ENCODE measurements at places on chromosomes 6 and 20.

DNA sequence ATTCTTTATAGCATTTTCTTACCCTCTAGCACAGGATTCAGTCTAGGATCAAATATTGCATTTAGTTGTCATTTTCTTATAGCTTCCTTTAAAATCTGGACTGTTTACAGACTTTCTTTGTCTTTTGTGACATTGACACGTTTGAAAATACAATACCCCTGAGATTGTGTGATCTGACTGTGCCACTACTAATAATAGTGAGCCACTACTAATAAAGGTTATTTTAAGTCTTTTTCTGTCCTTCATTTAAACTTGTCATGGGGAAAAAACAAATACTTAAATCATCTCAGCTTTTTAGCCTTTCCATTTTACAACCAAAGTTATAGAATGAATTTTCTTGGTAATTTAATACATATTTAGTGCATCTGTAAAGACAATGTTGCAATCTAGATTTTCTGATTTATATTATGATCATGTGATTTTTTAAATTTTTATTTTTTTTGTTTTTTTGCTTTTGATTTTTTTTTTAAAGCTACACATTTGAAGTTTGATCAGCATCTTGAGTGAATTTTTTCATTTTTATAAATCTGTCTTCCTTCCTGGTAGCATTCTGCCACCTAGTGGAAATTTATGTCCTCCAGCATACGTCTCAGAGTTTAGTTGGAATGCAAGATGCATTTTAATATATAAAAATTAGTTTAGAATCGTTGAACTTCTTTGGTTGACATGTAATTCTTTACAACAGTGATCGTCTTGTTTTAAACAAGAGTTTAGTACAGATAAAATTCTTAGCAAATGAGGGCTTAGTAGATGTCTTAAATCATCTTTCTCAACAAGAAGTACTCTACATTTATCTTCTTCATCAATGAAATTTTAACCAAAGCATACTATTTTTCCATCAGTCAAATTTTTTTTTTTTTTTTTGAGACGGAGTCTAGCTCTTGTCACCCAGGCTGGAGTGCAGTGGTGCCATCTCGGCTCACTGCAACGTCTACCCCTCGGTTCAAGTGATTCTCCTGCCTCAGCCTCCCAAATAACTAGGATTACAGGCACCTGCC lies 119.4 kb downstream of the NCOA3 start:
- no peak for DNase-seq

DNA sequence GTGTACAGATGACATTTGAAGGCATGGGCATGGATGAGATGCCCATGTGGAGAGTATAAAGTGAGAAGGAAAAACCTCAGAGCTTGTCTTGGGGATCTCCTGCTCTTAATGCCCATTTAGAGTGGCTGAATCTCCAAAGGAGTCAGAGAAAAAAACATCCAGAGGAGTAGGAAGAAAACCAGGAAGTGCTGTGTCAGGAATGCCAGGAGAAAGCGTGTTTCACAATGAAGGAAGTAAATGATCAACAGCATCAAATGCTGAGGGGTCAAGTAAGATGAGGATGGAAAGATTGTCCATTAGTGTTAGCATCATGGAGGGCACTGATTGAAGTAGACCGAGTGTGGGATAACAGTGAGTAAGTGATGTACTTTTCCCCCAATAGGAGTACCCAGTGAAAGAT lies 56.1 kb downstream of the FIG4 start:
- DNase-seq = no peak

DNA sequence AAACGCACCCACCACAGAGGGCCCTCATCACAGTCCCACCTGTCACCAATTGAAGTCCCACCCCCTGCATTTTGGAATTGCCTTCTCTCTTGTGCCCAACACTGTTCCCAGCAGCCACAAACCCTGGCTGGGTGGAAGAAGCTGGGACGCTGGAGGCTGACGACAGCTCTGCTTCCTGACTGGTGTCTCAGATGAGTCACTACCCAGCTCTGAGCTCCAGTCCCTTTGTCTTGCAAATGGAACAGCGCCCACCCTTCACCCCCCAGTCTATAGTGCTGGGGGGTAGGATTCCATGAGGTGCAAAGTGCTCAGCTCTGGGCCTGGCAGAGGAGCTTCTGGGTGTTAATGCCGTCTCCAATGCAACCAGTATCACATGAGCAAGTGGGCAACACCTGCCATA lies 85.3 kb downstream of the DLGAP4 start:
- no peak for DNase-seq

- DNase-seq = no peak
Observed at GRCh38 chr20:2740702-2741101, 48.1 kb downstream of the EBF4 start.

- DNase-seq = no peak
Observed at GRCh38 chr6:160788806-160789205, 86.8 kb downstream of the PLG start.

GRCh38 chr6:37990762-37991525 lies 171.4 kb downstream of the ZFAND3 start:
- DNase-seq = no peak

- no peak for DNase-seq
Observed at GRCh38 chr20:29740601-29740950, 1516.9 kb upstream of the DEFB115 start.

DNA sequence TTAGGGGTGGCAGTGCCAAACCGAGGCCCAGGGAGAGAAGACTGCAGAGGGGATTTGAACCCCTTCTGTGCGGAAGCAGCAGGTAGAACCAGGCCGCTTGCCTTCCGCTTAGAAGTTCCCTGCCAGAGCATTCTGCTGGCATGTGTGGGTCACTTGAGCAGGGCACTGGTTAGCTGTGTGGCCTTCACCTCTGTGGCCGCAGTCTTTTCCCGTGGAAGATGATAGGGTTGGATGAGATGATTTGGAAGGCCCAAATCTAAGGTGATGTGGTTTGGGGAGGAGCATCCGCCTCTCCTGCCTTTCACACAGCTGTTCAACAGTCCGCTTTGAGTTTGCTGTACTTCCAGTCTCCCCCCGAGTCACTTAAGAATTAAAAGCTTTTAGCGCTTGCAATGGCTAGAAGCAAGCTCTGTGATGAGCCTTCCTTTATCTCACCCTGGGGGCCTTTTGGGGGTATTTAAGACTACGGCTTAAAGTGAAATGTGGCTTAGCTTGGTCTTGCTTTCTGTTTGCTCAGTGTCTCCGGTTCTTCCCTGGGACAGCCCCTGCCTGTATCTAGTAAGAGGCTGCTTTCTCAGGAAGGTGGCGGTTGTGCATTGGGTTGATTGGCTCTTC lies 743 bp downstream of the CMTR1 start:
- DNase-seq = peak; percentile 71

DNA sequence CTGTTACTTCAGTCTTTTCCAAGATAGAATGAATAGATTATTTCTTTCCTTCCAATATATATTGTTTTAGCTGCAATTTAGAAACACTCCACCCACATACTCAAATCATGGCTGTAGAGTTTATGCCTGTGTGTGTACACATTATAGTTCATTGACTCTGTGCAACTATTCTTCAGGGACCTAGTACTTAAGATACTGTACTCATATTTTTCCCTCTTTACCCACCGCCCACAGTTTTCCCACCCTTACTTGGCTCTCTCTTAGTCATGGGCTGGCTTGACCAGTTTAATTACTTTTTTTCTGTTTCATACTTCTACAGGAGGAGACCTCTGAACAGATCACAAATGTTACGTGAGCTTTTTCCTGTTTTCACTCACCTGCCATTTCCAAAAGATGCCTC lies 30.4 kb downstream of the C6orf89 start:
- DNase-seq = no peak

- peak; percentile 94 for DNase-seq
Observed at GRCh38 chr6:31396422-31397152, 6.8 kb upstream of the MICA start.

DNA sequence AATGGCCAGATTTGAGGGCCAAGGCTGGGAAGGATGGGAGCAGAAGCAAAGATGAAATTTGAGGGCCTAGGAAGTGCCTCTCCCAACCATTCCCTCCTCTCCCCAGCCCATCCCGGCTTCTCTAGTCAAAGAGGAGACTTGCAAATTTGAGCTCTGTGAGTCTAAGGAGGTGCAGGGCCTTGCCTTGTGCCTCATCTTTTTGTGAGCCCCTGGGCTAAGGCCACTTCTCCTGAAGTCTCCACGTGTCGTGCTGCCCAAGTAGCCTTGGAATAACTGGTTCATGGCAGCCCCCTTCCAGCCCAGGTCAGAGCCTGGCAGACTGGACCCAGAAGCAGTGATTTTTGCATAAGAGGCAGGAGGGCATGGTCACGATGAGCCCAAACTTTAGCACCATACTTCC lies 6.7 kb downstream of the PTGIS start:
- no peak for DNase-seq

DNA sequence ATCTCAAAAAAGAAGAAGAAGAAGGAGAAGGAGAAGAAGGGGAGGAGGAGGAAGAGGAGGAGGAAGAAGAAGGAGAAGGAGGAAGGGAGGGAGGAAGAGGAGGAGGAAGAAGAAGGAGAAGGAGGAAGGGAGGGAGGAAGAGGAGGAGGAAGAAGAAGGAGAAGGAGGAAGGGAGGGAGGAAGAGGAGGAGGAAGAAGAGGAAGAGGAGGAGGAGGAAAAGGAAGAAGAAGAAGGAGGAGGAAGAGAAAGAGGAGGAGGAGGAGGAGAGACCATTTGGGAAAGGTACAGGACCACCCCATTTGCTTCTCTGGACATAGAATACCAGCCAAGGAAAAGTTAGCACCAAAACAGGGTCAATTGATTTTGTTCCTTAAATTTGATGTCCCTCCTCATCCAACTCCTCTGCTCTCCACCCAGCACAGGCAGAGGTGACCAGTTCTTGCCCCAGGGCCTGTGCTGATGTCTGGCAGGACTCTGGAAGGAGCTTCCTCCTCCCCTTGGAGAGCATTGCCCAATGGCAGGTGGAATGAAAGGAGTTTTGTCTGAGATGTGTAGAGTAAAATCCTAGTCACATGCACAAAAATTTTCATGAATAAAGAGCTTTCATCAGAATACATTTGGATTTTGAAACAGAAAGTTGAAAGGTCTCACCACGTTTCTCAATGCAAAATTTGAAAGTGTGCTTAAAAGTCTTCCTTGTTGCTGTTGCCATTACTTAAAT lies 182.9 kb downstream of the LY86 start:
- DNase-seq = no peak

DNA sequence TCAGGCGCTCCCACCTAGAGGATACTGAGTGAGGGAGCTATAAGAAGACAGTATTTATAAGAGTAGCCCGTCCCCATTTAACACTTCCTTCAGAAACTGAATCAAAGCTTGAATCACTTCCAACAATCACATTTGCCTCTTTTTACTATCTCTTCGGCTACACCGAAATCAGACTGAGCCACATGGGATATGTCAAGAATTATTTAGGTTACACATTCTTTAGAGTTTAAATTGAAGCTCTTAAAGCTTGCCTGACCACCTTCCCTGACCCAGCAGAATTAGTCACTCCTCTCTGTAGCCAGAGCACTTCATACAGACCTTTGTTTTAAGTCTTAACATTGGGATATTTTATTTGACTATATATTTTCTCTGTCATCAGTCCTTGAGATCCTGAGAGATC lies 163.7 kb downstream of the MAFB start:
- no peak for DNase-seq

DNA sequence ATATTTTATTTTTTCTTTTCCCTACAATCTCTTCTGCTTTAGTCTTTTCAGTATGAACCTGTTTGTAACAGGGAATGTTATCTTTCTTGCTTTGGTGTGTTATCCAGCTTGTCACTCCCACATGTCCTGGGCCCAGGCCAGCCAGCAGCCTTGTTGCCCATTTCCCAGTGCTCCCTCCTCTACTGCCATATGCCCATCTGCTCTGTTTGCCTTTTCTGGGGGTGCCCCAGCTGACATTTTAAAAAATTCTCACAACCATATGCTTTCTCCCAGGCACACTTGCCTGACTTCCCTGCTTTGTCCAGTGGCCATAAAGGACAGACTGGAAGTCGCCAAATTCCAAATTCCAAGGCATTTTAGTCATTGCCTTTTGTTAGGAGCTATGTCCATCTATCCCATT lies 23.6 kb upstream of the LMBRD1 start:
- no peak for DNase-seq

- no peak for DNase-seq
Observed at GRCh38 chr6:71404145-71404966, 115.7 kb downstream of the OGFRL1 start.

DNA sequence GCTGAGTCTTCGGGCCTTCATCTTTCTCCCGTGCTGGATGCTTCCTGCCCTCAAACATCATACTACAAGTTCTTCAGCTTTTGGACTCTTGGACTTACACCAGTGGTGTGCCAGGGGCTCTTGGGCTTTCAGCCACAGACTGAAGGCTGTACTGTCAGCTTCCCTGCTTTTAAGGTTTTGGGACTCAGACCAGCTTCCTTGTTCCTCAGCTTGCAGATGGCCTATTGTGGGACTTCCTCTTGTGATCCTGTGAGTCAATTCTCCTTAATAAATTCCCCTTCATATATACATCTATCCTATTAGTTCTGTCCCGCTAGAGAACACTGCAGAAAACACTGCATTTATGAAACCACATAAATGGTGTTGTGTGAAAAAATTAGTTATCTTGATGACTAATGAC lies 13.9 kb upstream of the BCLAF1 start:
- DNase-seq = no peak

DNA sequence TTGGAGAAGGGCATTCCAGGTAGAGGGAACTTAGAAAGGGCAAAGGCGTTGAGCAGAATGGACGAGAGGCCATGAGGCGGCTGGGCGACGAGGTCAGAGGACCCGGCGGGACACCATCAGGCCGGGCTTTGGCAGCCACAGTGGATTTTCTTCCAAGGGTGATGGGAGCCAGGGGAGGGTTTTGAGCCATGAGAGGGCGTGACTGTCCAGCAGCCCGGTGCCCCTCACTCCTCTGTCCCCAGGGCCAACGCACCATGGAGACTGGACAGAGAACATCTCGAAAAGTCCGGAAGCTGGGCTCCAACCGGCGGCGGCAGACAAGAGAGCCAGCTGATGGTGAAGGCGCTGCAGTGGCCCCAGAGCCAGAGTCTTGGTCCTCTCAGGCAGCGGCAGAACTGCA lies 6.4 kb downstream of the RAB44 start:
- no peak for DNase-seq

DNA sequence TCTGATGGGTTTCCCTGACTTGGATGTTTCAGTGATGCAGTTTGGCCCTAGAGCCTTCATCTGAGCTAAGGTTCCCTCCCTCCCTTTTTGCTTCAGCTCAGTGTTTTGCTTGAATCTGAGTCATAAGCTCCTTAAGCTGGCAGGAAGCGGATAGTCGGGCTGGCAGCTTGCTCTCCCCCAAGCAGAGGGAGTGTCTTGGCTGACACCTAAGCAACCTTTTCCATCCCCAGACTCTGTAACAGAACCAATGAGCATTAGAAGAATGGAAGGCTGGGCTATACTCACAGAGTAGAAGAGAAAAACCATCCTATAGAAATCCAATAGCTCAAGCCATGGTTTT lies 98.3 kb downstream of the HAO1 start:
- no peak for DNase-seq

- DNase-seq = no peak
Observed at GRCh38 chr6:109034526-109034925, 60.1 kb downstream of the SESN1 start.

GRCh38 chr6:62904687-62905086 lies 306.6 kb upstream of the FKBP1C start:
- no peak for DNase-seq

GRCh38 chr6:133236932-133237331 lies 4.2 kb upstream of the EYA4 start:
- DNase-seq = no peak

GRCh38 chr20:19285436-19285835 lies 73.0 kb downstream of the SLC24A3 start:
- no peak for DNase-seq

GRCh38 chr20:20915844-20916243 lies 190.3 kb downstream of the LINC00237 start:
- DNase-seq = no peak
